Right cardiac atrium (tissue), 5 donors: ENCODE measurements at places on chromosomes 4 and X. TPM values are rescaled to one million over a fixed set of nuclear protein-coding genes. Genes with fewer than 3 reads are reported as not detected.

The P2RY4 gene
- not detected for total RNA-seq

The SPACA5 gene
- total RNA-seq, result not detected

The PRSS12 gene
- total RNA-seq, result not detected

The MAGEB1 gene
- total RNA-seq, result not detected

The BCOR gene
- total RNA-seq, result 18.3 TPM

The CC2D2A gene
- total RNA-seq, result 8.2 TPM

The DUSP21 gene
- total RNA-seq, result not detected

The ART3 gene
- 72.7 TPM for total RNA-seq

The ELK1 gene
- total RNA-seq, result 32.3 TPM

The ODAM gene
- not detected for total RNA-seq

The SYP gene
- total RNA-seq, result 2.1 TPM

The RELL1 gene
- total RNA-seq, result 24.5 TPM

The FAT1 gene
- total RNA-seq, result 77.1 TPM

The HDX gene
- total RNA-seq, result 4.2 TPM

The RPS6KA6 gene
- 2.6 TPM for total RNA-seq

The AKAP4 gene
- not detected for total RNA-seq

The PRRG3 gene
- total RNA-seq, result 0.79 TPM

The MND1 gene
- 0.54 TPM for total RNA-seq

The GAGE12H gene
- not detected for total RNA-seq

The CDKL2 gene
- total RNA-seq, result 1.2 TPM

The FATE1 gene
- total RNA-seq, result not detected

The OTUD4 gene
- 27.6 TPM for total RNA-seq

The SYN1 gene
- 8.7 TPM for total RNA-seq

The UGT2B10 gene
- not detected for total RNA-seq

The SRPX2 gene
- total RNA-seq, result 27.6 TPM

The IGFBP7 gene
- 852 TPM for total RNA-seq

The TCEANC gene
- total RNA-seq, result 6.7 TPM

The MAPK10 gene
- total RNA-seq, result 7.8 TPM

The HMX1 gene
- not detected for total RNA-seq

The ELMOD2 gene
- 21.0 TPM for total RNA-seq

The HDAC6 gene
- 45.6 TPM for total RNA-seq

The STK32B gene
- 0.43 TPM for total RNA-seq

The CXCL8 gene
- 0.31 TPM for total RNA-seq

The CPXCR1 gene
- total RNA-seq, result not detected

The CT83 gene
- total RNA-seq, result not detected

The RAB9B gene
- 18.2 TPM for total RNA-seq
